ENCODE measurements at places on chromosomes 1 and 21. TPM values are rescaled to one million over a fixed set of nuclear protein-coding genes. Genes with fewer than 3 reads are reported as not detected.

- H3K27me3 ChIP-seq: no peaks in the 10 kb centered on the region
- no peak for DNase-seq
- no peak overlapping the region for H3K4me3 ChIP-seq
- H3K36me3 ChIP-seq: peaks cover 31% of the 10 kb centered on the region
- H3K4me1 ChIP-seq: peaks cover 45% of the 10 kb centered on the region
Measured at GRCh38 chr1:89309828-89310227, 37.2 kb upstream of the GBP5 start.

GRCh38 chr1:59477286-59477685 lies 180.4 kb downstream of the FGGY start:
- peak overlapping the region; percentile 91 for H3K27ac ChIP-seq
- H3K36me3 ChIP-seq: peaks cover 14% of the 10 kb centered on the region
- H3K4me1 ChIP-seq: peaks cover 21% of the 10 kb centered on the region
- peak overlapping the region; percentile 54 for H3K4me3 ChIP-seq
- H3K27me3 ChIP-seq: no peaks in the 10 kb centered on the region

Gene ANGPTL7
- not detected for total RNA-seq

Gene RBM34
- total RNA-seq: 122 TPM

Gene GNG4
- total RNA-seq: 167 TPM
